ENCODE measurements at places on chromosomes 12 and 14.

DNA sequence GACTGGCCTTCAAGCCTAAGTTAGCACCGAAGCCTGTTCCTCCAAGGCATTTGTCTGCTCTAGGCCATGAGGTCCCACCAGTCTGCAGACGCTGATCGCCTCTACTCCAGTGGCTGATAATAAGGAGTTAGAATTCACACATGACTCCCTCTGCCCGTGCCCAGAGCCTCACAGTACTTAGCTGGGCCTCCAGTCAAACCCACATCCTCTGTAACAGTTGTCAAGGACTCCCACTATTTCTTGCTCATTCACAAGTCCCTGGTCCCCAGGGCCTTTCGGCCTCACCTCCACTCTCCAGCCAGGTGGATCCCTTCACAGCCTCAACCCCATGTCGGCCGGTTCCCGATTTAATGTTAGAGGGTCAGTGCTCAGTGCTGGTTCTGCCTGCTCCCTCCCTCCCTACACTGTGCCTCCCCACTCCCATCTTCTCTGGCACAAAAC lies 6.3 kb upstream of the KRT5 start:
- no peak for DNase-seq

DNA sequence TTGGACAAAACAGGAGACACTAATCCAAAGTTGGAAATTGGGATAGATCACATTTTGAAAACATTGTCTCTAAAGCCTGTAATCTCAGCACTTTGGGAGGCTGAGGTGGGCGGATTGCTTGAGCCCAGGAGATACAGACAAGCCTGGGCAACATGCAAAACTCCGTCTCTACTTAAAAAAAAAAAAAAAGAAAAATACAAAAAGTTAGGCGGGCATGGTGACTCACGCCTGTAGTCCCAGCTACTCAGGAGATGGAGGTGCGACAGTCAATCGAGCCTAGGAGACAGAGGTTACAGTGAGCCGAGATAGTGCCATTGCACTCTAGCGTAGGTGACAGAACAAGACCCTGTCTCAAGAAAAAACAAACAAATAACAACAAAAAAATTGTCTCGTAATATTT lies 152.1 kb downstream of the MGAT4C start:
- DNase-seq = no peak

GRCh38 chr12:113855998-113856397 lies 110.1 kb downstream of the RBM19 start:
- no peak for DNase-seq

- DNase-seq = no peak
Observed at GRCh38 chr12:80512781-80513180, 68.7 kb downstream of the PTPRQ start.

DNA sequence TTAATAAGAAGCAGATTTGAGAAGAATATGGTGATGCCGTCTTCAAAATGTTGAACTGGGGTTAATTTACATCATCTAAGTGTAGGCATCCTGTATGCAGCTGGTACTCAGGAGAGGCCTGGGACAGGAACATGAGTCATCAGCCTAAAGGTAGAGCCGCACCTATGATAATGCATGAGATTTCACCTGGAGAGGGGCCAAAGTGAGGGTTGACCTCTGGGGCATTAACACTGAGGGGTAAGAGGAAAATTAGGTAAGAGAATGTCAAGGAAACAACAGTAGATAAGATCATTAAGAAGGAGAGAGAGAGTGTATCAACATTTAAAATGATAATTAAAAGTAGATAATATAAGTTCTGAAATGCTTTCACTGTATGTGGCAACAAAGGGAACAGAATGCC lies 20.2 kb upstream of the SSTR1 start:
- DNase-seq = no peak

DNA sequence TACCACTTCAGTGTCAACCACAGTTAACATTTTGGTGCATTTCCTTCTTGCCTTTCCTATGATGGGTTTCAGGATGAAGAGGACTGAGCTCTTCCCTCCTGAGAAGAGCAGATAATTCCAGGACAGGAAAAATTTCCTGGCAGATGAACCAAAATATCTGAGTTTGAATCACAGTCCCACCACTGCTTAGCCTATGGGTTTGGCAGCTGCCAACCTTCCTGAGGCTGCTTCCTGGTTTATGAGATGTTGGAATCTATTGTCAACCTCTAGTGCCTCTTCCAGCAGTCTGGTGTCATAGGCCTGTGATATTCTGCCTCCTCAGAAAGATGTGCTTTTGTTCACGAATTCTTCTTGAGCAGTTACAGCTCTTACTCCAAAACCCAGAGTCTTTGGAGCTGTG lies 197.4 kb upstream of the FRMD6 start:
- DNase-seq = no peak

- no peak for DNase-seq
Observed at GRCh38 chr12:77323788-77324415, 258.5 kb upstream of the E2F7 start.

GRCh38 chr14:105745433-105746123 lies 219.2 kb downstream of the TMEM121 start:
- no peak for DNase-seq

GRCh38 chr14:21109377-21110138 lies 8.7 kb downstream of the TMEM253 start:
- no peak for DNase-seq

DNA sequence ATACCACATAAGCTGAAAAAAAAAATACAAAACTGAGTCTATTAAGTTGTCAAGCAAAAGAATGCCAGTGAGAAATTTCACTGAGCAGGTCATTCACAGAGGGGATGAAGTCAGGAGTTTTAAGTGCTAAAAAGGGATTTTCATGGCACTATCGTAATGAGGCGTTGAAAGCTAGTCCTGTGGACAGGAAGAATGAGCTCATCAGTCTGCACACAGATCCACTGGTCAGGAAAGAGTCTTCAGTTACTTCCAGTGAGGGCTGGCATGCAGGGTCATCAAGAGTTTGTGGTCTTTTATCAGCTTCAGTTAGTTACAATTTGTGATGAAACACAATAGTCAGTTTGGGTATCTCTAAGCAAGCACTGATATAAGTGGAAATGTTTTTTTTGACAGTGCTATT lies 88.1 kb upstream of the WSCD2 start:
- no peak for DNase-seq

All from stimulated activated CD4-positive, alpha-beta T cell treated with anti-CD3 and anti-CD28 coated beads, Interleukin-1b, Interleukin-23, amount 100 ng/mL, for 1 hour (primary cell).